C1 segment of cervical spinal cord (tissue), 14 donors: ENCODE measurements at places on chromosomes 13 and 19.

GRCh38 chr13:108878732-108879131 lies 249.3 kb downstream of the MYO16 start:
- DNase-seq = no peak

DNA sequence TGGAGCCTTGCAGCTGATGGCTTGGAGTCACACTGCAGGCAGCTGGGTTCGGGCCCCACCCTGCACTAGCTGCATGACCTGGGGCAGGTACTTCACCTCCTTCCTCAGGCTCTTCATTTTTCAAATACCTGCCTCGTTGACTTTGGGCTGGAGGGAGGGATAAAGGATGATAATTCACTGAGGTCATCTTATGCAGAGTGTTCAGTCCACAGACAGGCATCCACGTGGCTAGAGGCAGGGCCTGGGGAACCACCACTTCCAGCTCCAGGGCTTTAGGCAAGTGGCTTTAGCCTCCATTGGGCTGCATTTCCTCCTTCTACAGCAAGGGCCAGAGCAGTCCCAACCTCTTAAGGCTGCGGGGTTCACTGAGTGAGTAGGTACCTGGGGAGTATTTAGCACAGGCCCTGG lies 84.8 kb downstream of the SIPA1L3 start:
- no peak for DNase-seq

DNA sequence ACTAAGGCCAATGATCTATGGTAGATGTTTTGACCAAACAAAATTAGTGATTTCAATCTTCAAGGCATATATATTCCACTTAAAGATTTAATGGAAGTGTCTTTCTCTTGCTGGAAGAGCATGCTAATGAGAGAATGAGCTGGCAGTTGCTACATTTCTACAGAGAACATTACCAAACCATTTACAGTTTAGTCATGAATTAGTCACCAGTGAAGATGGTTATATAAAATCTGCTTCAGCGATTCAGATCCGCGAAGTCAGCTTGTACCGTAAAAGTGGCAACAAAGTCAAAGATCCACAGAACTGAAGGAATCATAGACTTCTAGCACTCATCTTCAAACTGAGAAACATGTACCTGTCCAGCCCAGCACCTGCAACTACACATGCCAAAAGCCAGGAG lies 156.3 kb downstream of the SLITRK5 start:
- no peak for DNase-seq

DNA sequence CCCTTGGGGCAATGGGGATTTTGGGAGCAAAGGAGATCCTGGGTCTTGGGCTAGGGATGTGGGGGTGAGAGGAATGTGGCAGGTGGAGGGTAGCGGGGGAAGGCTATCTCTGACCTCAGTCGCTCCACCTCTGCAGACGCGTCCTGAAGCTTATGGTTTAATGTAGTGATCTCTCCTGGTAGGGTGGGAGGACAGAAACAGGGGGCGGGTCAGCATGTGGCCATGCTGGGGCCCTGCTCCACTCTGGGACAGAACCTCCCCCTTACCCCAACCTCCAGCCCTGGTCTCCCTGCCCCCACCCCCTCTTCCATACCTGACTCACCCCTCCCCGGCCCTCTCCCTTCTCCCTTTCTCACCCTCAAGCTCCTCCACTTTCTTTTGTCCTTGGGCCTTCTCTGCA lies 1.4 kb downstream of the BST2 start:
- DNase-seq = no peak

DNA sequence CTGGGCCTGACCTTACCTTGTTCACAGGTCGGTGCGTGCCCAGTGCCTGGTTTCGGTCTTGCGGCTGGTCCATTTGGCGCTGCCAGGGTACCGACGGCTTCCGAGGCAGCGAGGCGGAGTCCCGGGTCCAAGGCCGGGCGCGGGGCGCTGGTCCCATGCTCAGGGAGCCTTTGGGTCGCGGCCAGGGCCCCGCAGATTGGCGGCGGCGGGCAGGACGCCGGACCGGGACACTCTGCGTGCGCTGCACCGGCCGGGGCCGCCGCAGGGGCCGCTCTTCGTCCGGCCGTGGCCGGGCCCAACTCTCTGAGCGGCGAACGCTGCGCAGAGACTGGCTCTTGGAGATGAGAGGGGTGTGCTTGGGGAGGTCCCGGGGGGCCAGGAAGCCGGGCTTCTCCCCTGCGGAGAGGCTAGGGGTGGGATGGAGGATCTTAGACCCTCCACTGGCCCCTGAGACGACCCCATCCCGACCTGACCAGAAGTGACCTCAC lies 3.4 kb upstream of the WIZ start:
- DNase-seq = no peak

DNA sequence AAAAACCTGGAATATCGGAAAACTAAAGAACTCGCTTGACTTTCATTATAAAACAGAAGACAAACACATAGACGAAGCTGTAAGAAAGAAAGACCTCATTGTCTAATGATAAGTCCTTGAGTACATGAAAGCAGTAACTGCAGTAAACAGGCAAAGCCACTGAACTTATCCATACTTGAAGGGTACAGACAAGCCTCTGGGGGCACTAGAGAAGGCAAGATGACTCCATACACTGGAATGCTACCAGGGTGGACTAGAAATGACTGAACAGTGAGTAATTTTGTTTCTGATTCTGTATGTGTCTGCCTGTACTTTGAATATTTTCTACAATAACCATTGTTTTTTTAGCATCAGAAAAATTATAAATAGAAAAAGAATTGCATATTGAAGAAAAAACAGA lies 507.9 kb downstream of the UQCRFS1 start:
- DNase-seq = no peak

DNA sequence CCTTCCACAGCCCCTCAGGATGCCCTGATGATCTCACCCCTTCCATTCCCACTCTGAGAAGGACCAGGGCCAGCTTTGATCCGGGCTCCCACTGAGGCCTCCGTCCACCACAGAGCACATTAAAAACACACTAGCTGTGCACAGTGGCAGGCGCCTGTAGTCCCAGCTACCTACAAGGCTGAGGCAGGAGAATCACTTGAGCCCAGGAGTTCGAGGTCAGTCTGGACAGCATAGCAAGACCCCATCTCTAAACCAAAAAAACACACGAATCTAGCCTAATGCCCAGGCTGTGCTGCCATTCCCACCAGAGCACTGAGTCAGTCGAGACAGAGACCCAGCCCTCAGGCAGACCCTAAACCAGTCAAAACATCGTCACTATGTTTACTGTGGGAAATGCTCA lies 14.1 kb downstream of the RFX1 start:
- no peak for DNase-seq

GRCh38 chr13:66509175-66509574 lies 721.0 kb downstream of the PCDH9 start:
- no peak for DNase-seq

DNA sequence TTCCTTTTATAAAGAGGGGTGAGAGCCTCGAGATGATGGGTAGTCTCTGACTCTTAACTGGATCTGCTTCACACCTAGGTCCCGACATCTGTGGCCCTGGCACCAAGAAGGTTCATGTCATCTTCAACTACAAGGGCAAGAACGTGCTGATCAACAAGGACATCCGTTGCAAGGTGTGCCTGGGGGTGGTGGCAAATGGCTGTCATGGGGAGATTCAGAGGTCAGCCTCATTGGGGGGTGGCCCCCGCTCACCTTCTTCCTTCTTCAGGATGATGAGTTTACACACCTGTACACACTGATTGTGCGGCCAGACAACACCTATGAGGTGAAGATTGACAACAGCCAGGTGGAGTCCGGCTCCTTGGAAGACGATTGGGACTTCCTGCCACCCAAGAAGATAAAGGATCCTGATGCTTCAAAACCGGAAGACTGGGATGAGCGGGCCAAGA lies 1.6 kb downstream of the CALR start:
- DNase-seq = no peak

DNA sequence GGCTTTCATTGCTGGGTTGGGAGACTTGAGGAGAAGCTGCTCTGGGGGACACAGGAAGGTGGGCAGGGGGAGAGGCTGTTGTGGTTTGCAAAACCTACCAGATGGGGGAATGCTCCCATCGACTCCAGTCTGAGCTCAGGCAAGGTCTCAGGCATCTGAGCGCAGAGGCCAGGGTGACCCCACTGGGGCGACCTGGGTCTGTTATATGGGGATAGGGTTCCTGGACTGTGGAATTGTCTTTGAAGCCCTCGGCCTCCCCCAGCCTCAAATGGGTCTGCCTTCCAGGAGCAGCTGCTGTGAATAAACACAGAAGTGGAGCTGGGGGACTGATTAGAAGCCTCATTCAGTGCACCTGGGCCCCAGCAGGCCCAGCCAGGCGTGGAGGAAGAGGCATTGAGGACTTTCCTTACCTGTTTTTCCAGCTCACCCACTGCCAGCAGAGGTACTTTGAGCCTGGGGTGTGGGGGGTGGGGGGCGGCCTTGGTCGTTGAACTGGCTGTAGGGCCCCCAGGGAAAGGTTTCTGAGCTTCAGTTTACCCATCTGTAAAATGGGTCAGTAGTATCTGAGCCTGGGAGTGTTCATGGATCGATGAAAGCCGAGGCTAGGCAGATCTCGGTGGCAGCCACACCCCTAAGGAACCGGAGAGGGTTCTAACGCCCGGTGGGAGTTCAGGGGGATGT lies 1.4 kb downstream of the CERS4 start:
- DNase-seq = no peak

DNA sequence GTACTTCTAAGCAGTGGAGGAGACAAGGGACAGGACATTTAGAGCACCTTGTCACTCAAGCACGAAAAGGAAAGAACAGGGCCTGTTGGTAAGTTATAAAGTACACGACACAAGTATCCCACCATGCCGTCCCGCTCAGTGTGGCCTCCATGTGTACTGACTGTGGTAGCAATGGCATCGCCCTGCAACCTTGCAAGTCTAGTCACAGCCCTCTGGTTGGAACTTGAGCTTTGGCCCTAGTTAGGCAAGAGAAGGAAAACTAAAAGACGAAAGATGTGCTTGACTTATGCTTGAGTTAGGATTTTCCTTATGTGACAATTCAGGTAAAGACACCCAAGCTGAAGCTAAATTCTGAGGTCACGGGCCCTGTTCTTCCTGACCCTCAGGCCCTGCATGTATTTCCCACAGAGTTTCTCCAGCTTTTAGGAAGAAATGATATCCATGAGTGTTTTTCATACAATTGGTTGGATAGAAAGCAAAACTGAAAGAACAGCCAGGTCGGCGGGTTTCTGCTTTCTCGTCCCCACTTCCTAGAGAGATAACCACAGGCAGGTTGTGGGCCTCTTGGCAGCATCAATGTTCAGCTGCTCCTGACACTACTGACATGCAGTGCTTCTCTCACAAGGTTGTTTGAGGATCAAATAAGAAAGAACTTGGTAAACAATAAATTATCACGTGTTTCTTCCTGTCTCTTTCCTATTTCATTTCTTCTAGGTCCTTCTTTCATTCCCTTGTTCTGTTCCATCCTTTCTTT lies 216.2 kb downstream of the IRS2 start:
- DNase-seq = no peak

DNA sequence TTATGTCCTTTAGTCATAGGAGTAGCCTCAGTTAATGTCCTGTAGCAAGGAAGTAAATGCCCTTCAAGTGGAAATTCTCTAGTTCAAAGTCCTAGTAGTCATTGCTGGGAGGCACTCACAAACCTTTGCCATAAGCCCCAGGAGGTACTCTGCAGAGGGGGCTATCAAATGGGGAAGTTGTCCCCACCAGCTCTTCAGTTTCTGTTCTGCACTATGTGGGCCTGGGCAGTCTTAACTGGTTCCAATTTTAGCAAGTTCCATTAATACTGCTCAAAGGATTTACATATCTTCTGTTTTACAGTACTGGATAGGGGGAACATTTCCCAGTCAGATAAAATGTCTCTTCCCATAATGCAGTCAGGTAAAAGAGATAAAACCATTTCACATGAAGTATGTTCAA lies 101.3 kb downstream of the B3GLCT start:
- DNase-seq = no peak

- DNase-seq = no peak
Observed at GRCh38 chr19:58003174-58003828, 681 bp upstream of the ZNF606 start.

DNA sequence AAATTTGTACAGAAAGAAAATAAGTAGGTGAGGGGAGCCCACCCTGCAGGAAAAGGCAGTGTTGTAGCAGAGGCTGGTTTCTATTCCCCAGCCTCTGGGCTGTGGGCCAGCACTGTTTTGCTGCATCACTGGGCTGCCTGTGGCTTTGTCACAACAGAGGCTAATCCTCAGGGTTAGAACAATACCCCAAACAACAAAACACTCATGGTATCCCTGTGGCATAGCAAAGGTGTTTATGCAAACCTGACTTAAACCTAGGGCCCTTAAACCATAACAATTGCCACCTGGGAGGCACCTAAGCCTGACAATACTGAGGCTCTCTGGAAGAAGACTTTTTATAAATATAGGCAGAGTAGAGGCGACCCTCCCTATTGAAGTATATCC lies 314.7 kb downstream of the OLFM4 start:
- no peak for DNase-seq

DNA sequence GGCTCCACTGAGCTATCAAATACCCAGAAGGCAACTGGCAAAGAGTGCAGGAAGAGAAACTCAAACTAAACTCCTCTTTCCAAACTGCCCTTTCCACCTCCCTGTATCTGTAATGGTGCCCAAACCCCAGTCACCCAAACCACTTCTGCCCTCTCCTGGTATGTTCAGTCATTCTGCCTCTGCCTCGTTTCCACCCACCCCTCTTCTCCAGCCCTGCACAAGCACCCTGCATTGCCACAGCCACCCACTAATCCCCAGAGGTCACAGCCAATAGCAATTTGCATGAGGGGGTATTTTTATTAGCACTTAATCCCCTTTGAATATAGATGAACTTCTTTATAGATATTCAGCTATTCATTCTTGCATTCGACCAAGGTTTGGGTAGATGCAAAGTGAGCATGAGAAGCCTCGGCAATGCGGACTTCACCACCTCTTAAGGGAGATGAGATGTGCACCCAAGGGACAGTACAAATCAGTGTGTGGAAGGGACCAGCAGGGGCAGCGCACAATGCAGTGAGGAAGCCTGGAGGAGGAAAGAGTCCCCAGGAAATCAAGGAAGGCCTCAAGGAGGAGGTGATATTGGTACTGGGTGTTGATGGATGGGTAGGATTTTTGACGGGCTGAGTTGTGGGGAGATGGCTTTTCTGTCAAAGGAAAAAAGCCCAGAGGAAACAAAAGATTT lies 12.4 kb downstream of the TMEM272 start:
- DNase-seq = no peak
